Activated CD8-positive, alpha-beta memory T cell treated with anti-CD3 and anti-CD28 coated beads for 1 hour (primary cell): ENCODE measurements at places on chromosomes 5 and 9.

DNA sequence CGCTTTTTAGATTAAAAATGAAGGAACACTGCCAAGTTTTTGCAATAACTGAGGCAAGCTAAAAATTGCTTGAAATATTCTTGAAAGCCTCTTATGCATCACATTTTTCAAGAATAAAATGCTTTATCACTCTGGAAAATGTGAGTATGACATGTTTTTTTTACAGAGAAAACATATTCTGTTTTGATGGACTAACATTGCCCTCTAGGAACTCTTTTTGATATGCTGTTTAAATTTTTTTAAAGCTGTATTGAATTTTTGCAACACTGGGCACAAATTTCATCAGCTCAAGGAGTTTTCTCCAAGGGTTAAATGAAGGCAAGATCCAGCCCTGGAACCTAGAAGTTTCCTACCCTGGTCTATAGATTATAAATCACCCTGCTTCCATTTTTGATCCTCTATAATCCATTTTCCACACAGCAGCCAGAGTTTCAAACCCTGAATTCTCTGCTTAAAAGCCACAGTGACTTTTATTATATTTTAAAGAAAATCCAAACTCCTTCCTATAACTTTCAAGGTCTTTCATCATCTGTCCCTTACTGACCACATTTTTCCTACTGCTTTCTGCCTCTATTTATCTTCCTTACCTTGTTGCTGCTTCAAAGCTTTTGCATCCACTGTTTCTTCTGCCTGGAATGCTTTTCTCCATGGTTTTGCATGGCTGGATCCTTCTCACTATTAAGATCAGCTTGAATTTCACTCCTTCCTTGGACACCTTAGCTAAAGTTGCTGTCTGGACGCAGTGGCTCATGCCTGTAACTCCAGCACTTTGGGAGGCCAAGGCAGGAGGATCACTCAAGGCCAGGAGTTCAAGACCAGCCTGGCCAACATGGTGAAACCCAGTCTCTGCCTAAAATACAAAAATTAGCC is 60.9 kb downstream of the IL31RA start:
- no peak for DNase-seq

GRCh38 chr5:42720251-42720650 is 36.4 kb upstream of the CCDC152 start:
- DNase-seq = no peak

GRCh38 chr5:102718819-102719218 is 36.3 kb upstream of the PAM start:
- no peak for DNase-seq

GRCh38 chr5:178668579-178668978 is 41.7 kb upstream of the CLK4 start:
- no peak for DNase-seq
